ENCODE measurements at places on chromosomes 1 and 21.

DNA sequence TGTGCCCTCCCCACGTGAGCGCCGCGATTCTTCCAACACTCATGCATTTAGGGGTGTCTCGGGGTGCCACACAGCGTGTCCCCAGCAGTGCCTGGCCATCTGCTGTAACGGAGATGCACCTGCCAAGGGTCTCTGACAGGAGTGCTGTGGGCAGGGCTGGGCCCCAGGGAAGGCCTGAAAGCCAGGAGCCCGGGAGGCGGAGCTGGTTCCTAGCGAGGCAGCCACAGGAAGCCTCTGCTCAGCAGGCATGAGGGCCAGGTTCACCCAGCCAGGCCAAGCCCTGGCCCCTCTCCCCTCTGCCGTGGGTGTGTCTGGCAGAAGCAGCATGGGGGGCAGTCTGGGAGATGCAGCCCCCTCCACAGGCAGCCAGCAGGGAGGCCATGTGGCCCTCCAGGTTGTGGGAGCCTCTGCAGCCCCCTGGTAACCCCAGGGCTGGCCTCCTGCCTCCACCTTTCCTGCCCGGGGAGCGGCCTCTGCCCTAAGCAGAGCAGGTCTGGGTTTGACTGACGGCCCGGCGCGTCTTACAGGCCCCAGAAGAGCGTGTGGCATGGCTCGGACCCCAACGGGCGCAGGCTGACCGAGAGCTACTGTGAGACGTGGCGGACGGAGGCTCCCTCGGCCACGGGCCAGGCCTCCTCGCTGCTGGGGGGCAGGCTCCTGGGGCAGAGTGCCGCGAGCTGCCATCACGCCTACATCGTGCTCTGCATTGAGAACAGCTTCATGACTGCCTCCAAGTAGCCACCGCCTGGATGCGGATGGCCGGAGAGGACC is 30.4 kb downstream of the SLC19A1 start:
- DNase-seq: no peak

GRCh38 chr1:86975993-86976550 is 61.6 kb downstream of the HS2ST1 start:
- DNase-seq: no peak

GRCh38 chr1:230650300-230650699 is 8.0 kb downstream of the COG2 start:
- DNase-seq: no peak

DNA sequence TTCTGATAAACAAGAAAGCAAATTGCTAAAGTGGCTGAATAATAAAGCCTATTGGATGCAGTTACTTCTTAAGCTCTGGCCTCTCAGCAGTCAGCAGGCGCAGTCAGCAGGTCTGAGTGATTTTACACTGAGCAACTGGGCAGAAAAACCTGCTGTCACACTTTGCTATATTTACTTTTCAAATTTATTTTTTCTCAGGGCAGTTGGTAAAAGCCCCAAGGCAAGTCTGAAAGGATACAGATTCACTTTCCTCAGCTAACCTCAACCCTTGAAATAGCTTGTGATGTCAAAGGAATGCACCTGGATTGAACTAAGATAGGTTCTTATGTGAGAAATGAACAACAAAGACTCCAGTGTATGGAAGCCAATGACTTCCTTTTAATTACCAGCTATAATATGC is 34.0 kb downstream of the ATP5PF start:
- DNase-seq: no peak

- DNase-seq: no peak
Measured at GRCh38 chr1:243982447-243983018, 68.5 kb upstream of the ZBTB18 start.

- DNase-seq: no peak
Measured at GRCh38 chr1:108551137-108551862, 8.6 kb upstream of the EEIG2 start.

- DNase-seq: no peak
Measured at GRCh38 chr1:156101880-156102279, 12.6 kb upstream of the LMNA start.

DNA sequence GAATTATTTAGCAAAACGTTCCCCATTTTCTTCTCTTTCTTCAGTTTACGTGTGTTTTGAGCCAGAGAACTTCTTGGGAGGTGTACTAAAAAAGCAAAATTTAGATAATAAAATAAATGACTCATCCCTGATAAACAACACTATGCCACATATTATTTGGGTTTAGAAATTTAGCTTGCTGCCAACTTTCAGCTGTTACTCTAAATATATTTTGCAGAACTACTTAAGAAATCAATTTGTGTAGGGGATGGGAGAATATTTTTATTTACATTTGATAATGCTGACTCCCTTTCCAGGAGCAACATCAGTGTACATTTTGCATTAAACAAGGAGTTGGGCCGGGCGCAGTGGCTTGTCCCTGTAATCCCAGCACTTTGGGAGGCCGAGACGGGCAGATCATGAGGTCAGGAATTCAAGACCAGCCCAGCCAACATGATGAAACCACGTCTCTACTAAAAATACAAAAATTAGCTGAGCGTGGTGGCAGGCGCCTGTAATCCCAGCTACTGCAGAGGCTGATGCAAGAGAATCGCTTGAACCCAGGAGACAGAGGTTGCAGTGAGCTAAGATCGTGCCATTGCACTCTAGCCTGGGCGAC is 151.4 kb upstream of the ZRANB2 start:
- no peak for DNase-seq
